AG10803 (cell line): ENCODE measurements at places on chromosomes 4 and X.

DNA sequence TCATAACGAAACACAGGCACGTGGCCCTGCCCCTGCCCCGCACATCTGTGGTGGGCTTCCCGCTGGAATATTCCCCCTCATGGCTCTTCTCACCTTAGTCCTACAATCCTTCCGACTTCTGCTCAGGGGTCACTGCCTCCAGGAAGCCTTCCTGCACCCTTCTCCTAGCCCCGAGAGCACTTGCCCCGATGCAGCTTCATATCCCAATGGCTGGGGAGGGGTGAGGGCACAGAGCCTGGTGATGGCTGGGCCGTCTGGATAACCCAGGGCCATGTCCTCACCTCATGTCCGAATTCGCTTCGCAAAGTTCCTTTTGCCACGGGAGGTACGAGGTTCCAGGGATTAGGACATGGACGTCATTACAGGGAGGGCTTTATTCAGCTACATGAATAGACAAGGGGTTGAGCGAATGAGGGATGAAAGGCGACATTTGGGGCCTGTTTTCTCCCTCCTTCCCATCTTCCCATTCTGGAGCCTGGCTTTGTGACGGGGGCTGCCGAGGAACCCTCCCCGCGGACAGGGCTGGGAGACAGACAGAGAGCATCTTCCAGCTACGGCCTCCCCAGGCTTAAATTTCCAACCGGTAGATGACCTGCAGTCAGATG, 35.5 kb upstream of the HMX1 start:
- no peak for DNase-seq

DNA sequence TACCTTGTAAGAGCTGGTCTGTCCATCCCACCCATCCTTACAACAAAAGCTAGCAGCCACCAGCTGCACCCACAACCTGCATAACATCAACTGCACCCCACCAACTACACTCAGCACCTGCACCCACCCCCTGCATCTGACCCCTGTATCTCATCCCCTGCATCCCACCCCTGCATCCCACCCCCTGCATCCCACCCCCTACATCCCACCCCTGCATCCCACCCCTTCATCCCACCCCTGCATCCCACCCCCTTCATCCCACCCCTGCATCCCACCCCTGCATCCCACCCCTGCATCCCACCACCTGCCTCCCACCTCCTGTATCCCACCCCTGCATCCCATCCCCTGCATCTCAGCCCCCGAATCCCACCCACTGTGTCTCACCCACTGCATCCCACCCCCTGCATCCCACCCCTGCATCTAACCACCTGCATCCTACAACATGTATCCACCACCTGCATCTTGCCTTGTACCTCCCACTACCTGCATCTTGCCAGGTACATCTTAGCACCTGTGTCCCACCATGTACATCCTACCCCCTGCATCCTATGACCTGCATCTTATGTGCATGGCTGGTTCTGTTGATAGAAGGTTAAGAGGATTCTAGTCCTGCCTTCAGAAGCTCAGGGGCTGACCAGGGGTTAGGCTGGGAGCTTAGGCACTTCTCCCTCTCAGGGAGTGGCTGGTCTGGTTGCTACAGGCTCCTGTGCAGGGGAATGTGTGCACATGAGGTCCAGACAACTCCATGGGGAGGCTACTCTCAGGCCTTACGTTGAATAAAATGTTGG, 9.4 kb downstream of the TMEM271 start:
- no peak for DNase-seq

- no peak for DNase-seq
These were observed 56.7 kb upstream of the WDR19 start for GRCh38 chr4:39125600-39125985.

- no peak for DNase-seq
These were observed 255.4 kb downstream of the SPANXN1 start for GRCh38 chrX:145502670-145503069.

DNA sequence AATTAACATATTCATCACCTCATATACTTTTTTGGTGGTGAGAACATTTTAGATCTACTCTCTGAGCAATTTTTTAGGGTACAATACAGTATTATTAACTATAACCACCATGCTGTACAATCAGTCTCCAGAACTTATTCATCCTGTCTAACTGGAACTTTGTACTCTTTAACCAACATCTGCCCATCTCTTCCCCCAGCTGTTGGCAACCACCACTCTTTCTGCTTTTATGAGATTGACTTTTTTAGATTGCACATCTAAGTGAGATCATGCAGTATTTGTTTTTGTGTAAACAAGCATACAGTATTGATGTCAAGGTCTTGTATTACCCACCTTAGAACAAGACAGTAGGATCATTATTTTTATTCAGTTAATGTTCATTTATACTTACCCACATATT, 516.8 kb downstream of the RPA4 start:
- DNase-seq = no peak

DNA sequence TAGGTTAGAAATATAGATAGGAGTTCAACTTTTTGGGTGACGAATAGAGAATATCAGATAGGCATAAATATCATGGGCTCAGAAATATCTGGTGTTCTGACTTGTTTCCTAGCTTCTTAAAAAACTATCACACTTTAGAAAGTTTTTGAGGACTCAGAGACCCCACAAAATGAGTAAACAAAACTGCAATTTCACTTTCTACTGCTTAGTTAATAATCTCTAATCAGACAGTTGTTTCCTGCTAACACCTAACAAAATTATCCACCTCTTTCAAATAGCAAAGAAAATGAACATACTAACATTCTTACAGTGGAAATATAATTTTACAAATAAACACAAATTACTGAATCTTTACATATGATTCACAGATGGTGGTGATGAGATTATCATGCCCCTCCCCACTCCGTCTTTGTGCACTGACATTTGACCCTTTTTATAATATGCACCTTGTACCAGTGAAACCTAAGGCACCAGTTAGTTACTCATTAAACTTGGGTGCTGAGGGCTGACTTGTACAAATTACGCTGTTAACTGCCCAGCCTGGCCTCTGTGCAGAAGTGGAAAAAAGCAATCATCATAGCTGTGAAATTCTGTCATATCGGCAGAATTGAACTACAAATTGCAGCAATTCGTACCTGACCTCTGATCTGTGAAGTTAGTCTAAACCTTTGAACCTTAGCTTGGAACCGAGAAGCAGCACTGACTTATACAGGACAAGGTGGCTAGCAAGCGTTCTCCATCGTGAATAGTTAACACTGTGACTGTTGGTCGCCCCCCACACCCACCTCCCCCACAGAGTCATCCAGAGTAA, 138.7 kb downstream of the CHRNA9 start:
- DNase-seq = no peak

GRCh38 chr4:20393486-20394100, 141.9 kb downstream of the SLIT2 start:
- peak; percentile 60 for DNase-seq

DNA sequence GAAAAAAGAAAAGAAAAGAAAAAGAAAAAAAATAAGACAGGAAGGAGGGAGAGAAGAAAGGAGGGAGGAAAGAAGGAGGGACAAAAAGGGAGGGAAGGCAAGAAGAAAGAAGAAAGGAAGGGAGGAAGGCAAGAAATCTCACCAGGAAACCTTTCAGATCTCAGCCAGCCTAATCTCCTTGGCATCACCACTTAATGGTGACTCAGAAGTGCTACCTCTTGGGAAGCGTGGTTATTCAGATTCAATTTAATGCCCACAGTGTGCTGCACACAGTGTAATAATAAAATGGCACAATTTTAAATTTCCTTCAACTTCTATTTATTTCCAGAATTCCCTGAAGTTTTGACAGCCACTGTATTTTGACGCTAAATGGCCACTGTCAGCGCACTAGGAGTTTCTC, 50.3 kb downstream of the DKK2 start:
- DNase-seq = peak; percentile 6

- DNase-seq = no peak
These were observed 16.3 kb downstream of the CPZ start for GRCh38 chr4:8608714-8609391.

DNA sequence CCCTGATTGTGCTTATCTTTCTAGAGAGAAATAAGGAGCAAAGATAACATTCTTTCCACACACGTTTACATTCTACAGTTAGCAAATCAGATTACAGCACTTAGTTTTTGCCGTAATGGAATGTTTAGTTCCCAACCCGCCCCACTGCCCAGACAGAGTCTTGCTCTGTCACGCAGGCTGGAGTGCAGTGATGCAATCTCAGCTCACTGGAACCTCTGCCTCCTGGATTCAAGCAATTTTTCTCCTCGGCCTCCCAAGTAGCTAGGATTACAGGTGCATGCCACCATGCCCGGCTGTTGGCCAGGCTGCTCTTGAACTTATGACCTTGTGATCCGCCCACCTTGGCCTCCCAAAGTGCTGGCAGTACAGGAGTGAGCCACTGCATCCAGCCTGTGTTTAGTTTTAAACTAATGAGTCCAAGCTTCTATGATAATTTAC, 8.4 kb upstream of the PRPS1 start:
- peak; percentile 23 for DNase-seq

- no peak for DNase-seq
These were observed 108.0 kb downstream of the ITM2A start for GRCh38 chrX:79259073-79259689.

- DNase-seq = no peak
These were observed 73.5 kb downstream of the WDFY3 start for GRCh38 chr4:84892950-84893349.

- DNase-seq = no peak
These were observed 124.5 kb downstream of the ATXN3L start for GRCh38 chrX:13195340-13195739.

DNA sequence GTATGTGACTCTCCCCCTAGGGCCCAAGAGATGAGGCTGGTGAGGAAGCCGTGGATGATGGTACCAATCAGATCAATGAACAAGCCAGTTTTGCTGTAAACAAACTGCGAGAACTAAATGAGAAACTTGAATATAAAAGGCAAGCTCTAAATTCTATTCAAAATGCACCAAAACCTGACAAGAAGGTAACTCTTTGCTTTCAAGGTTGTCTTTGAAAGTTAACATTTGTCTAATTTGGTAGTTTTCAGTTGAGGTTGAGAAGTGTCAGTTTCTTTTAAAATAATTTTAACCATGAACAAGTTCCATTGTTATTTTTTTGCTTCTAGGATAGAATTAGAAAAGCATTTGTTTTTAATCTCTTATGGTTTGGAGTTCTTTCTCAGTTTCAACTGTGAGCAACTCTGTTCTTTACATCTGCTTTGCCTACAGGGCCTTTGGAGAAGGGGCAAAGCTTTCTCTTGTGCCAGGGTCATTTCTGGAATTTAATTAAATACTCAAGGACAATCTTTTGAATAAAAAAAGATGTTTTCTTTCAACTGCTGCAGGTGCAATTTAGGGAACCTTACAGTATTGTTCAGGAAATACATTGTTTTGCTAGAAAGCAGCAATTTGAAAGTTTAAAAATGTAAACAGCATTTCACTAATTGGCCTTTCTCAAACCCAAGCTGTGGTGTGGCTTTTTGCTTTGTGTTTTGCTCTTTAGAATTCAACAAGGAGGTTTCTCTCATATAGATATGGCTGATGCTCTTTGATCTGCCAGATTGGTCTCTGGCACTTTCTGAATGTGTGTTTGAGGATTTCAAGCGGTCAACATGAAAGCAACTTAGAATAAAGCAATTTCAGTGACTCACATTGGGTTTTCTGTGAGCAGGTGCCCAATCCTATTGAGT, 62.9 kb downstream of the LRP2BP start:
- no peak for DNase-seq

DNA sequence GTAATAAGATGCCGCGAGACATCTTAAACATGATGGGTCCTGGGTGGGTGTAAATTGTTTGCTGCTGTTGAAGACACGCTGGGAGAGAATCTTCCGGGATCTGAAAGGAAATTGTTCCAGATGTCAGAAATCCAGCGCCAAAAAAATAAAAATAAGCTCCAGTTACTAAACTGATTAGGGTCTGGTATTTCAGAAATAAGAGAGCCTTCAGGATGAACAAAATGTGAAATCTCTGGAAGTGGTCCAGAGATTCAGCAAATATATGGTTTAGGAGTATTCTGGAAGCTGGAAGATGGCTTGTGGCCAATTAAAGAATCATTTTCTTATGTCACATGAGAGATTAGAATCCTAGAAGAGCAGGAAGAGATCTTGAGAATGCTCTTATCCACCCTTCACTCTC, 75.8 kb upstream of the NHS start:
- no peak for DNase-seq

DNA sequence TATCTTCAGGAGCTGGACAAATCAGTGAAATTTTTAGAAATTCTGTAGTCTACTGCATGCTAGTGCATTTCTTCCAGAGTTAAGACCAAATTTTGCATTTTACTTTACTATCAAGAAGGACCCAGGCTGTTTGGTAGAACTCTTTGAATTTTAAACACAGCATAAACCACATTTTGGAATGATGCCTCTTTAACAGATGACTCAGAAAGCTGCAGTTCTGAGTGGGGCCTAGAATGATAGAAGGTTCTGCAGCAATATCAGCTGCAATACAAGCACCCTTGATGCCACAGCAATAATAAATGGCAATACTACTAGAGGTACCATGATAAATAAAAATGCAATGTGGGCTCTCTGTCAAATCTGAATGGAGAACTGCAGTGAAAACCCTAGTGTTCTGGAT, 198.7 kb downstream of the TMA16 start:
- DNase-seq = no peak

- no peak for DNase-seq
These were observed 2.6 kb upstream of the ARAF start for GRCh38 chrX:47558436-47558835.

DNA sequence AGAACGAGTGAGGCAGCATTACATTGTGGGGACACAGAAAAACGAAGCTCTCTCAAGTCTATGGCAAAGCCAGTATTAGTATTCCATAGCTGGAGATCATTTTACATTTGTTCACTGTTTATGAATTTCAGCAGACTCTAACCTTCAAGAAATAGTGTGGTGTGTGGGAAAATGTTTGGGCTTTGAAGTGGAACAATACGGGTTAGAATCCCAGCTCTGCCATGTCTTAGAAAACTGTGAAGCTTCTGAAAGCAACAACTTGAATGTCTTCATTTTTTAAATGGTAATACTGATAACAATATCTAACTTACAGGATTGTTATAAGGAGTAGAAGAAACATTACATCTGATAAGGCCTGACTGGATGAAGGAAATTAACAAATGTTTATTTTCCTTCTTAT, 217.7 kb downstream of the NR3C2 start:
- DNase-seq = no peak

DNA sequence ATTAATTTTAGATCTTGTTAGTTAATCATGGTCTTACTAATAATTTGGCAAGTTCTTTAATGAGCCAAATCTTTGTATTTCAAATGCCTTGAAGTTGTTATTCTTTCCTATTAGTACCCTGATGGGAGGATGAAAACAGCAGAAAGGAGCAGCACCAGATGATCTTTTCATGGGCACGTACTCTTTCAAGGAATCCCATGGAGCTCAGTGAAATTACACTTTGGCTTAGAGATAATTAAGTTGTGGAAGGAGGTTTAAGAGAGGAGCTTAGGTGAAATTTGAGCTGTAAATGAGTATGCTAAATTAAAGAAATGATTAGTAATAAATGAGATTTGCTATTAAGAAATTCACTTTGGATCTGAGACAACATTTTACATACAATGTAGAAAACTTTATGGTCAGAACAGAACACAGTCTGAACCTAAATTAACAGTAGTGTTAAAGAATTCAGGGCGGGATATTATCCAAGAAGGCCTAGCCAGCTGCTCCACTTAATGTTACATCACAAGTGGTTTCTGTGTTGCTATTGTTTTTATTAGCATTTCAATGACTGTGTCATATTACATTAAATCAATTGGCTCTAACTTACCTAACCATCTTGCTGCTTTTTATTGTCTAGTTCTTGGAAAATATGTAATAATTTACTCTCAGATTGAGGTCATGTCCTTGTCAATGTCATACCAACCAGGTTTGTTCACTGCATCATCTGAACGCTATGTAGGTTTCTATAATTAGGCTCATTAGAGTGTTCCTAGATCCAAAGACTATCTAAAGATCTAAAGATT, 3.9 kb downstream of the MTHFD2L start:
- DNase-seq = peak; percentile 54
